ENCODE measurements at places on chromosomes 12 and 14.

GRCh38 chr12:83634726-83635267 is 948.1 kb downstream of the TMTC2 start:
- no peak for DNase-seq

DNA sequence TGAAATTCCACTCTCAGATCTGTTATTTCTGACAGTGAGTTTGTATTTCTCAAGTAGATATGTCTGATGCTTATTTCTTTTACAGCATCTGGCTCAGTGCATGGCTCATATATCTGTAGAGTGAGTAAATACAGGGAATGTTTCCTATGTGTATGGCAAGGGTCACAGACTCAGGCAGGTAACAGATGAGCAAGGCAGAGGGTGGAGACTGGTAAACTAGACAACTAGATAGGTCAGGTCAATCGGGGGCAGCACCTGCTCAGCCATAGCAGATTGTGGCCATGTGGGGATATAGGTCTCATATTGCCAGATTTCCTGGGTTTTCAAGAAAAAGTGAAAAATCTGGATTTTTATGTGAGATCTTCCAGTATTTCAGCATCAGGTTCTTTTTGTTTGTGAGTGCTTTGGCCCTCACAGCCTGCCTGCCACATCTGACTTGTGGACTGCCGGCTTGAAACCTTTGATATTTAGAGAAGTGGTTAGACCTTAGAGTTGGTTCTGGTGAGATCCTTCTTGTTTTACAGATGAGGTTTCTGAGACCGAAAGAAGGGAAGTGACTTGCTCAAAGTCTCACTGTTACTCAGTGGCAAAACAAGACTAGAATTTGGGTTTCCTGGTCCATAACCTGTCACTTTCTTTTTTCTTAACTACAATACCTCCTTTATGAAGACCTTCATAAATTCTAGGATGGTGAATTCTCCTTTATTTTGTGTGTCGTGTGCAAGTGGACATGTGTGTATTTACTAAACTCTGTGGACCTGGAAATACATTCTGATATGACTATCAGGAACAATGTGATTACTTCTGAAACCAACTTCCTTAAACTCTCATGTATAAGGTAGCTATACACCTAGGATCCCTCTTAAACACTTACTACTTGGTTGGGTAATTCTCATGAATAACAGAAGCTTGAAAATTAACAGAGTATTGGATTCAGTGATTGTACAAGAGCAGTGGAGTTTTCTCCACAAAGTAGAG is 34.4 kb downstream of the PROX2 start:
- no peak for DNase-seq

DNA sequence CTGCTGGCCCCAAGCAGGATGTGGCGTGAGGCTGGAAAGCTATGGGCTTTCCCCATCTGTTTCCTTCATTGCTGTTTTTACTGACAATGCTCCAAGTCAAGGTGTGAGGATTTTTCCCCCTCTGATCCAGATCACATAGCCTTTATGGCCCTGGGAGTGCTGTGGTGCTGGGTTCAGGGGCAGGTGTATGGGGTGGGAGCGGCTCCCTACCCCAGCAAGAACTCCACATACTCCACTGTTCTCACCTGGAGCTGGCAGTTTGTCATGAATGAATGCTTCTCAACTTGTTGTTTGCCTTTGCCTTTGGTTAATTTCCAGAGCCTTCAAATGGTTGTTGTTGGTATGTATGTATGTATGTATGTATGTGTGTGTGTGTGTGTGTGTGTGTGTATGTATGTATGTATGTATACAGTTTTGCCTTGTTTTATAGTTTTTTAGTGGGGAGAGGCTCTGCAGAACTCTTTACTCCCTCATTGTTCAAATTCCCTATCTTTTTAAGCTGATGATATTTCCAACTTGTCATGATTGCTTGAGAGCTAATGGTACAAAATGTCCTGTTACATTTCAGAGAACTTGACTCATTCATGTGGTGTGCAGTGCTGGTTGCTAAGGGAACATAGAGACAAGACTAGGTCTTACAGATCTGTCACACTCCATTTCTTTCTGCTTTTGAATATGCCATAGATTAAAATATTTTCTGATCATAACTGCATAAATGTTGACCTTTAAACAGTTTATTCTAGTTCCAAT is 36.6 kb upstream of the ASPG start:
- no peak for DNase-seq

DNA sequence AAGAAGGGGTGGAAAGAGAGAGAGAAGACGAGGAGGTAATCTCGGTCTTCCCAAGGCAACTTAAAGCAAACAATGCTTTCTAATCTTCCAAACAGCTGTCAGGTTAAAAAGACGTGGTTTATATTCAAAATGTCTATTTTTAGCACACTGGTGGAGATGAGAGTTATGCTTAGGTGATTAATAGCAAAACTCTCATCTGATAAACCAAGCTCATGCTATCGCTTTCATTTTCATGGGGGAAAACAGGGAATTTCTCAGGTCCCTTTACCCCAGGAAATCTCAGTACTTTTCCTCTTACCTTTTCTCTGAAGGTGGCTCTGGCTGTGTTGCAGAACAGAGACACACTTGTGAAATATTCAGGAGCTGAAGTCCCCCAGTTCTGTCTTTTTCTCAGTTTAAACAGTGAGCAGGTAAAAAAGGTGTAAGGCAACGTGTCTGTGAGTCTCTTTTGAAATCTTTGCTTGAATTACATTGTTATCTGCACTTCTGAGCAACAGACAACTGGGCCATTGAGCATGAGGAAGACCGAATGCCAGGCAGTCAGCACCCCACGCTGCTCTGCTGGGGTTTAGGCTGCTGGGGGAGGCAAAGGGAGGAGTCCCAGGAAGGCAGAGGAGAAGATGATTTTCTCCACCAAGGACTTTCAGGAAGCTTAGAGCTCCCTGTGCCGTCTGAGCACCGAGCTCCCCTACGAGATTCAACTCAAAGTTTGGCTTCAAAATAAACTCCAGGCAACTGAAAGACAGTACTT is 759.3 kb downstream of the BCL11B start:
- no peak for DNase-seq

- DNase-seq = no peak
Observed at GRCh38 chr14:96584199-96584906, 82.2 kb downstream of the PAPOLA start.

- no peak for DNase-seq
Observed at GRCh38 chr12:84874125-84874824, 38.3 kb downstream of the SLC6A15 start.

GRCh38 chr12:121121805-121122204 is 10.9 kb upstream of the P2RX7 start:
- DNase-seq = no peak
